DMS153 (cell line): ENCODE measurements at places on chromosomes 4 and X.

GRCh38 chrX:21741364-21741763 lies 16.6 kb downstream of the SMPX start:
- DNase-seq = no peak

GRCh38 chrX:81206476-81206875 lies 4.6 kb downstream of the SH3BGRL start:
- DNase-seq = no peak

DNA sequence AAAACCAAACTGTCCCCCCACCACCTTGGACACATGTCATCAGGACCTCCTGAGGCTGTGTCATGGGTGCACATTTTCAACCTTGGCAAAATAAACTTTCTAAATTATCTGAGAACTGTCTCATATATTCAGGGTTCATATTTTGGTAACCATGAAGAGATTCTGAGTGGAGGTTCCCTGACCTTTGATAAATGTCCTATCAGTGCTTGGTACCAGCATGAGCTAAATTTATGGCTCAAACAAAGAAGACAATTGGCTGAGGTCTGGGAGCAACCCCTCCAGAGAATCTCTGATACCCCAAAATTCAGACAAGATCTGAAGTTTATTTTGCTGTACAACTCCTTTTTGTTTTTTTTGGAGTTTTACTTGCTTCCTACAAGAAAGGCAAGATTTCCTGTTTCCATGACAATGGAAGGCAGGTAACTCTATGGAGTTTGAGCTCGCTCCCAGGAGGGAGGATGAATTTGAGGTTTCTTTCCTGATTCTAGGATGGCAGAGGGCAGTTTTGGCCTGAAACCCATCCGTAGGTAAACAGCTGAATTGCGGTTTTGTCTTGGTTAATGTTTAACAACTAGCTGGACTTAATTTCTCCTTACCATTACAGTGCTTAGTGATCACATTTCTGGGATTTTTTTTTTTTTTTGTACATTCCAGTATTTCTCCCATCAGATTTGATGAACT lies 14.5 kb downstream of the UGT2B15 start:
- DNase-seq = no peak

- DNase-seq = no peak
Observed at GRCh38 chr4:104905546-104905945, 241.1 kb upstream of the TET2 start.

DNA sequence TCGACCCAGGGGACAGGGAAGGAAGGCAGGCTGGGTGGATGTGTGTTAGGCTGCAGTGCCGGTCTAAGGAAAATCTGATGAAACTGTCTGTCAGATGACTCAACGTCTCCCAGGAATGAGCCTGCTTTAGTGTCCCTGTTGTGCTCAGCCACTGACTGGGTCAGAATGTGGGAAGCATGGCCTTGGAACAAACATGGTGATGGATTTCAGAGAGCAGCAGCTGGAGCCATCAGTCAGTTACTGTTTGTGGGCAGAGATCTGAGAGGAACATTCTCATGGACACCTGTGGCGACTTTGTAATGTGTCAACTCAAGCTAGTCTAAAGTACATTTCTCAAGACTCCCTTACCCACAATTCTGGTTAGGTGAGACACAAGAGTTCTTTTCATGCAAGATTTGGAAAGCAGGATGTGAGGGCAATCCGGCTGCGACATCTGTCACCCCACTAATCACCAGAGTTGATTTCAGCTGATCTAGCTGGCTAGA lies 63.2 kb downstream of the ANAPC10 start:
- no peak for DNase-seq

DNA sequence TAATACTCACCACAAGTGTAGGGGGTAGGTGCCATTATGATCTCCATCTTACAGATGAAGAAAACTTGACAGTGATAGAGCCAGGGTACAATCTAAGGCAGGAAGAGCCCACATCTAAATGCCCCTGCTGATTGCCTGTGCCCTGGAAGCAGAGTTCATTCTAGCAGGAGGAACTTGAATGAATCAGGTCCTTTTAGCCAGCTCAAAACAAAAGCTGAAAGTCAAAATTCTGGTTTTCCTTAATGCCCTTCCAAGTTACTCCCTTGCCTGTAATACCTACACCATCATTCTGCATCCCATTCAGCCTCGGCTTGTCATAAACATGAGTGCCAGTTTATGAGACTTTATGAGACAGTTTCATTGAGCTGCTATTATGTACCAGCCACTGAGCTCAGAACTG lies 89.6 kb downstream of the SCD5 start:
- DNase-seq = no peak

DNA sequence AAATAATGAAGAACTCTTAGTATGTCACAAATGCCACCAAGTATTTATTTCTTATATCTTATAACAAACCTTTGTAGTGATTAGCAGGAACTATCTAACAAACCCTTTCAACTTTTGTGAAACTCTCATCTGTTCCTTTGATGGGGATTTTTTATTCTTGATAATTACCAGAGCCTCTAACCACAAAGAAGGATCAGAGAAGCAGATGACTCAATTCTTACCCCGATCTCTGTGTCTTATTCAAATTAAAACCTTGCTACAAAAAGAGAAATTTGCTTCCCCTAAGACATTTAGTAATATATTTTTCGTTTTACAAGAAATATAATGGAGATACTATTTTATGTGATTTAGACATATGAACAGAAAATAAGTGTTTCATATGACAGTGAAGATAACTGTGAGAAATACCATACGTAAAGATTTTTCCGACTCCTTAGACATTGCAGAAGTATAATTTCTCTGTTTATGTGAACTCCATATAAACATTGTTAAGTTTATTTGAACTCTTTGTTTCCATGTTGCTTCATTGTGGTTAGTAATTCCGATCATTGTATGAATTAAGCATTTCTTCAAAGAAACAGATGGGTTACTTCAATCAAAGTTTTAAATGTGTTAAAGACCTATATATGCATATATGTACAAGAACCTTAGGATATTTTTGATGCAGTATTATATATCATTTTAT lies 205.4 kb downstream of the CFAP299 start:
- DNase-seq = no peak

DNA sequence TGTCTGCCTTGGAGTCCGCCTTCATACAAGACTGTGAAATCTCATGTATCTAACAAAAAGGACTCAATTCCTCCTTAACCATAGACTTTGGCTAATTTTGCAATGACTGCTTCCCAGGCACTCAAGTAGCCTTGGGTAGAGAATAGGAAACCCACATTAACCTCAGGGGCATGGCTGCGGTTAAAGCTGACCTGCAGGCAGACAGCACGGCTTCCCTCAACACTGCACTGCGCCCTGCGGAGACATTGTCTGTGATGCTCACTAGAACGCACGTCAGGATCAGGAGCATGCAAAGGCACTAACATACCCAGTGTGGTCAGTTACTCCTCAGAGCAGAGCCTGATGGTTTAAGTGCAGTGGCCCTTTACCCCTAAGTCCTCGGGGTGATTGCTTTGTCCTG lies 10.3 kb upstream of the GPR143 start:
- no peak for DNase-seq

DNA sequence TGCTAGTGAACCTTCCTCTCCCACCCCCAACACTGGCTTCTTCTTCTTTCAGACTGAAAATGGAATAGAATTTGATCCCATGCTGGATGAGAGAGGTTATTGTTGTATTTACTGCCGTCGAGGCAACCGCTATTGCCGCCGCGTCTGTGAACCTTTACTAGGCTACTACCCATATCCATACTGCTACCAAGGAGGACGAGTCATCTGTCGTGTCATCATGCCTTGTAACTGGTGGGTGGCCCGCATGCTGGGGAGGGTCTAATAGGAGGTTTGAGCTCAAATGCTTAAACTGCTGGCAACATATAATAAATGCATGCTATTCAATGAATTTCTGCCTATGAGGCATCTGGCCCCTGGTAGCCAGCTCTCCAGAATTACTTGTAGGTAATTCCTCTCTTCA lies 14.7 kb downstream of the TNMD start:
- no peak for DNase-seq

- DNase-seq = no peak
Observed at GRCh38 chr4:76883147-76883546, 14.8 kb downstream of the SOWAHB start.
